ENCODE measurements at places on chromosomes 2 and 18.

DNA sequence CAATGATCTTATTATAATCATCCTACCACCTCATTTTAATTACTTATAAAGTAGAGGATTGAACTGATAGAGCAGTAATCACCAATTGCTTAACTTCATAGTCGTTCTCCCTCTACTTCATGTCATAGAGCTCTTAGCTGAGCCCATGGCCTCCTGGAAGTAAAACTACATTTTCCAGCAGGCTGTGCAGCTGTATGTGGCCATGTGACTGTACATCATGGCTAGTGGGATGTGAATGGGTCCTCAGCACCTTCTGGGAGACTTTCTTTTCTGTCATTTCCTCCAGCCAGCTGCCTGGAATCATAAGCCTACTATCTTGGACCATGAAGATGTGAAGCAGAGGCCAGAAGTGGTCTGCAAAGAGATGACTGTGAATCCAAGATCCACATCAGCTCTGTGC lies 128.7 kb upstream of the SKOR2 start:
- DNase-seq = no peak

DNA sequence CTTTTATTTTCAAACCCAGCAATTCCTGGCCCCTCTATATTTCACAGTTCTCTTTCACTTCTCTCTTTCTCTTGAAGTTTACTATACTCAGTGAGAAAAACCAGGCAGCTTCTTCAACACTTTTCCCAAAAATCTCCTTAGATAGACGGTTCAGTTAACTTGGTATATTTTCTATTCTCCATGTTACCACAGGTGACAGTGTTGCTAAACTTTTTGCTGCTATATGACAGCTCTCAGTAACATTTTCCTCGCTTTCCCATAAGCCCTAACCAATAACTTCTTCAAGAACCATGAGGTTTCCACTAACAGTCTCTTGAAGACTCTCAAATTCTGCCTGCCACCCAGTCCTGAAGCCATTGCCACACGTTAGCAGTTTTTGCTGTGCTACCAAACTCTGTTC lies 45.8 kb downstream of the CYBRD1 start:
- DNase-seq = no peak

DNA sequence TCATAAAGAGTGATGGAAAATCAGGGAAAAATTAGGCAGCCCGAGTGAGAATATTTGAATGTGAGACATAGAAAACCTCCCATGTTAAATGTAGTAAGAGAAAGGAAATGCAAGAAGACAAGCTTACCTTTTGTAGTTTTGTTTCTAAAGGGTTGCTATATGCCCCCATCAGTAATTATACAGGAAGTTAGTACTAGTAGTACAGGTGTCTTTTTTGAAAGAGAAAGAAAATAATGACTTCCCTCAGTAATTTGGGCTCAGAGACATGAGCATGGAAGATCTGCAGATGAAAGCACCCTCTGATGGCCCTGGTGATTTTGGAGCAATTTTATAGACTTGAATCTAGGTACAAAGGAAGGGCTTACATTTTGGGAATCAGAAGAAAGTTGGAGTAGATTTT lies 80.8 kb downstream of the RHBDD1 start:
- no peak for DNase-seq

- no peak for DNase-seq
Observed at GRCh38 chr2:128879161-128879560, 560.5 kb upstream of the HS6ST1 start.

DNA sequence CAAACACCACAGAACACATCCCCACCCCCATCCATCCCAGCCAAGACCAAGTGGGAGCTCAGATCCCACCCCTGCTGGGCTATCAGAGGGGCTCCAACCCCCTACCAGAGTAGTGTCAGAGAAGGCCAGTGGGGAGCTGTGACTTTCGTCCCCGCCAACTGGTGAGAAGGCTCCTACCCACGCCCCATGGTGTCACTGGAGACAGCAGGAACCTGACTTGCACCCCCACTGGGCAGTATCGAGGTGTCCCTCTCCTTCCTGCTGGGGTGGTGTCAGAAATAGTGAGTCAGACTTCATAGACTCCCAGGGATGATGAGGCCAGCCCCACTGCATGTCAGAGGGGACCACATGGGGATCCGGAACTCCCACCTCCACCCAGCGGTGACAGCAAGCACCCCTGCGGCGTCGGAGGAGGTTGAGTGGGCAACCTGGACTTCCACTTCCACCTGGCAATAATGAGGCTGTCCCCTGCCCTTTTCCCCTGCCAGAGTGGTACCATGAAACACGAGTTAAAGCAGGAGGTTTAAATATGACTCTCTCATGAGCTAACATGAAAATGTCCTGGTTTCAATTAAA lies 106.7 kb downstream of the CTIF start:
- no peak for DNase-seq

GRCh38 chr2:203225423-203226039 lies 13.3 kb upstream of the CYP20A1 start:
- DNase-seq = peak; percentile 31

DNA sequence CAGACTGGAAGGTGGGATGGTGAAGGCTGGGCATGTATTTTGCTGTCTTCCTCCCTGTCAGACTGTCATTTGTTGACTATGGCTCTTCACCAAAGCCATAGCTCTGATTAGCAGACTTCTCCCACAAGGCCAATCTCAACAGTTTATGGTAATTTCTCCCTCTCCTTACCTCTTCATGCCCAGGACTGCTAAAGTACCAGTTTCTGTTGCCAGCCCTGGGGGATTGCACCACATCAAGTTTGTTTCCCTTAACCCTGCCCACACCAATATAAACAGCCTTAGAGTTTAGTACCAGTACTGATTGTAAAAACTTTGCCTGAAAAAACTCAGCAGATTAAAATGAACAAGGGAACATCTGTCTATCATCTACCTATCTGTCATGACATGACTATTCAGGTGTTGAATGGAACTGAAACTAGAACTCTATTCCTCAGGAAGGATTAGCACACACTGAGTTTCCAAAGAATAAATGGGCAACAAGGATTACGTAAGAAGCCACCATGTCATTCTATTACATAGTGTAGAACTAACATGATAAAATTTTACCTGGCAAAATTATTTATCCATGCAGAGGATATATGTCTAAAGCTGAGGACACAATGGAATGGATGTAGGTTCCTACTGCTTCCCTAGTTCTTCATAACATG lies 13.7 kb downstream of the FEZ2 start:
- DNase-seq = no peak

DNA sequence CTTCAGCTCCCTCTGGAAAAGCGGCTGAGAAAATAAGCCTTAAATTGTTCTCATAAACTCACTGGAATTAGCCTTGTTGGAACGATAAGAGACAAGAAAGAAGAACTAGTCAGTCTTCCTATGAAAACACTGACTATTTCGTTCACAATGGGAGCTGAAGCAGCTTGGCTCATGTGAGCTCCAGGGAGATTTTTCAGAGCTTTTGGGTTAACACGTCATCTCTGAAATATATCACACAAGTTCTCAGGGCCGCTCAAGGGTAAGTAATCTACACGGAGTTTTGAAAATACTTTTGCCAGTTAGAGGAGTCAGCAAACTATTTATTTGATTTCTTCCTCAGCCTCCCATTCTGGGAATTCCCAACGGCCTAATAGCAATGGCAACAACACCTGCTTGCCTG lies 316.2 kb upstream of the MGAT5 start:
- no peak for DNase-seq

GRCh38 chr2:51994123-51994763 lies 962.3 kb upstream of the NRXN1 start:
- DNase-seq = no peak

DNA sequence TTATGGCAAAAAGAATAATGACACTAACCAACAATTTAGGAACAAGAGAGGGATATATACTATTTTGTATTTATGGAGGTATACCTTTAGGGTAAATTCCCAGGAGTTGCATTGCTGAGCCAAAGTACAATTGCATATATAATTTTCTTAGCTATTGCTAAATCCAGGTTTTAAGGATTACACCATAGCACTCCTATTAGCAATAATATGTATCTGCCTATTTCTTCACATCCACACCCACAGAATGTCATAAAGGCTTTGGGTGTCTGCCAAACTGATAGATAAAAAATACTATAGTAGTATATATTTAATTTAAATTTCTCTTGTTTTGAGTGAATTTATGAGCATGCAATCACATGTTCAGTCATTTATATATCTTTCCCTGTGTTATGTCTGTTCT lies 11.5 kb upstream of the SERPINB13 start:
- no peak for DNase-seq

GRCh38 chr2:111178730-111179405 lies 58.2 kb downstream of the BCL2L11 start:
- no peak for DNase-seq

- DNase-seq = no peak
Observed at GRCh38 chr2:71216501-71216900, 10.4 kb downstream of the PAIP2B start.

DNA sequence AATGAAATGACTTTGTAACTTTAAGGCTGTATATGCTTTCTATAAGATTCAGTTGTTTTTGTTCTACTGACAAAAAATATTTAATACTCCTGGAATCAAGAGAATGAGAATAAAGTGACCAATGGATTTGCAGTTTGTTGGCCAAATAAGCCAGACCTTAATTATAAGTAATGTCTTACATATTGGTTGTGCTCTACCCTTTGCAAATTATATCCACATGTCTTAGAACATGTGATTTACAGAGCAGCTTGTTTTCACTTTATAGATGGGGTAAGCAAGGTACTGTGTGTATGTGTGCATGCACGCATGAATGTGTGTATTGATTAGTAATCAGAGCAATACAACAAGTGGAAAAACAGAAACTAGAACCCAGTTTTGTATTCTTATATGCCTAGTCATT lies 59.1 kb downstream of the RMDN2 start:
- DNase-seq = no peak

DNA sequence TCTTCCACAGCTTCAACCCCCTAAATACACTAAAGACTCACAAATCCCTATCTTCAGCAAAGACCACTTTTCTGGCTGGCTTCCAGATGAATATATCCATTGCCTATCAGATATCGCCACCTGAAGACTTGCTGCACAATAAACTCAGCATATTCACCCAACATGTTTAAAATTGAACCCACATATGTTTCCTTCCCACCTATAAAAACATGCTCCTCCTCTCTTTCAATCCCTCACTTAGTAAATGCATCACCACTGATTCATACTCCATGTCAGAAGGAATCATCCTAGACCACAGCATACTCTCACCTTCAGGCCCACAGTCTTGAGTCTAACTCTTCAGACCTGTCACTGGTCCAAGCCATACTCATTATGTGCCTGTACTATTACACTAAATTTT lies 5.3 kb downstream of the SPC25 start:
- no peak for DNase-seq

DNA sequence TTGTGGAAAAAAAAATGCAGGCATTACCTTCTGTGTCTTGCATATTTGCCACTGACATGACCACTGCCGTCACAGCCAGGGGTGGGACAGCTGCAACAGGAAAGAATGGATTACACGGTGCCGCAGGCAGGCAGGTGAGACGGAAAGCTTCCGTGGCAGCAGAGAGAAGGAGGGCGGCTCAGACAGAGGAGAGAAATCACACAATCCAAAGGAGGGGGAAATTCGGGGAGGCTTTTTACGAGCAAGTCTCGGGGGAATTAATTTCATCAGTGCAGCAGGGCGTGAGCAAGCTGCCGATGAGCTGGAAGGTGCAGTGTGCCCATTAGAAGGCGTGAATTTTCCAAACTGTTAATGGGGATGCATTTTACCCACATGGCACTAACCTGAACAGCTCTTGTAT lies 234.8 kb upstream of the PXDN start:
- no peak for DNase-seq

DNA sequence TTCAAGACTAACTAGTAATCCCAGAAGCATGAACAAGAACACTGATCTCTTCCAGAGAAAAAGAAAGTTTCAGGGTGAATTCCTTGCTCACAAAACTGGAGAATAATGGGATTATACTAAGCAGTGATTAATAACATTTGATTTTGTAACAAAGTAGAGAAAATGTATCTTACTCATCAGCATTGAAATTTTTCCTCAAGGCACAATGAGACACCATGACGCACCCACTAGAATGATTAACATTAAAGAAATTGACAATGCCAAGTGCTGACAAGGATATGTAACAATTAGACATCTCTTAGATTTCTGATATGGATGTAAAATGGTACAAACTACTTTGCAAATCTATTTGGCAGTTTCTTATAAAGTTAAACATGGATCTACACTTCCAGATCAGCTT lies 101.1 kb upstream of the EPHA4 start:
- no peak for DNase-seq

DNA sequence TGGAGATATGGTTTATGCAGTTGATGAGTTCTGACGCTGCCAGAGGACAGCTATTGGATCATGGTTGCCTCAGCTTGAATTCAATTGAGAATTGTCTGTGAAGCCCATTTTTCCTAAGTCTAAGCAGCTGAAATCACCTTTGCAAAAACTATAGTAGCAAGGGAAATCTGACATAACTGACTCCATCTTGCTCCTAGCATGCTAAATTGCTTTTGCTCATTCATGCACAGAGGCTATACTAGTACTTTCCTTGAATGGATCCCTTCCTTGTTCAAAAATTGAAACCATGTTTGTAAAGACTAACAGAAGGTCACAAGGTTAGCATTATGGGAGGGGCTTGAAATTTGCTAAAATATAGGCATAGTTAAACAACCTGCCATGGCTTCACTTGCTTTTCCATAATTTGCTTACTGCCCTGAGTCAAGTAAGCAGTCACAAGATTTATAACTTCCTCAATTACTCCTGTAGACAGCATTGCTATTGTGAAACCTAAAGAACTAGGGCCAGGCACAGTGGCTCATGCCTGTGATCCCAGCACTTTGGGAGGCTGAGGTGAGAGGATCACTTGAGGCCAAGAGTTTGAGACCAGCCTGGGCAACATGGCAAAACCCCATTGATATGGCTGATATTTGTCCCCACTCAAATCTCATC lies 41.2 kb downstream of the CHRNA1 start:
- no peak for DNase-seq

DNA sequence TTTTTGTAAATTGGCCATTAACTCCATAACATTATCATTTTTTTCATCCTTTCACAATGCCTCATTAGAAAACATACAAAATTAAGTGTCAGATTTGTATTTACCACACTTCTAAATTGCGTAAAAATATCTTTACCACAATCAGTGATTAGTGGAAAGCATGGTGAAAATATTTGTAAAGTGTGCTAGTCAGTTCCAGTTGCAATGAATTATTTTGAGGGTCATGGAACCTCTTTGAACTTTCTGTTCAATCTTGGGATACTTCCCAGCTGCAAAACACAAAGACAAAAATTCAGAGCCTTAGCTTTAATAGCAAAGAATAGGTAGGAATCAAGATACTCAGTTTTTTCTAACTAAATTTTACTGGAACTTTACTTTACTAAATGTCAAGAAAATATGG lies 4.0 kb upstream of the COL3A1 start:
- DNase-seq = no peak

- DNase-seq = no peak
Observed at GRCh38 chr2:173305303-173305702, 49.4 kb upstream of the CDCA7 start.

DNA sequence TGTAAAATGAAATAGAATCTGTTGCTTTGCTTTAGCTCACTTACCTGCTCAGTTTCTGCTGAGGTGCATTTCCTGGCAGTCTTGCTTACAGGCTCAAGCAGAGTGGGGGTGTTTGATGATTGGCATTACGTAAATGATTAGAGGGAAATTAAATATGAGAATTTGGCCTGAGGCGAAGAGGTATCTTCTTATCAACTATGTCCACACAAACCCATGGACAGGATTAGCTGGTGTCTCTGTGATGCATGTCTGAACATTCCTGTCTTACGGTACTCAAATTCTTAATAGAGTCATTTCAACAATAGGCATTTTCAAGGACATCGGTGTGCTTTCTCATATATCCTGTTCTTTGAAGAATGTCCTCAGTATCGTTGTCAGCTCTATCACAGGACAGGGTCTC lies 102.1 kb downstream of the PRPF40A start:
- DNase-seq = no peak
